ENCODE measurements at places on chromosomes 7 and 10. TPM values are rescaled to one million over a fixed set of nuclear protein-coding genes. Genes with fewer than 3 reads are reported as not detected.

TEX47 gene
- polyA plus RNA-seq = not detected

C10orf71 gene
- not detected for polyA plus RNA-seq

MLXIPL gene
- not detected for polyA plus RNA-seq

ADRA2A gene
- 0.06 TPM for polyA plus RNA-seq

TUBAL3 gene
- polyA plus RNA-seq = not detected

PRTFDC1 gene
- 32.7 TPM for polyA plus RNA-seq

OR6B1 gene
- not detected for polyA plus RNA-seq

H2AZ2 gene
- 232 TPM for polyA plus RNA-seq

MYL7 gene
- not detected for polyA plus RNA-seq

BLNK gene
- not detected for polyA plus RNA-seq

CUZD1 gene
- 0.52 TPM for polyA plus RNA-seq

DNA sequence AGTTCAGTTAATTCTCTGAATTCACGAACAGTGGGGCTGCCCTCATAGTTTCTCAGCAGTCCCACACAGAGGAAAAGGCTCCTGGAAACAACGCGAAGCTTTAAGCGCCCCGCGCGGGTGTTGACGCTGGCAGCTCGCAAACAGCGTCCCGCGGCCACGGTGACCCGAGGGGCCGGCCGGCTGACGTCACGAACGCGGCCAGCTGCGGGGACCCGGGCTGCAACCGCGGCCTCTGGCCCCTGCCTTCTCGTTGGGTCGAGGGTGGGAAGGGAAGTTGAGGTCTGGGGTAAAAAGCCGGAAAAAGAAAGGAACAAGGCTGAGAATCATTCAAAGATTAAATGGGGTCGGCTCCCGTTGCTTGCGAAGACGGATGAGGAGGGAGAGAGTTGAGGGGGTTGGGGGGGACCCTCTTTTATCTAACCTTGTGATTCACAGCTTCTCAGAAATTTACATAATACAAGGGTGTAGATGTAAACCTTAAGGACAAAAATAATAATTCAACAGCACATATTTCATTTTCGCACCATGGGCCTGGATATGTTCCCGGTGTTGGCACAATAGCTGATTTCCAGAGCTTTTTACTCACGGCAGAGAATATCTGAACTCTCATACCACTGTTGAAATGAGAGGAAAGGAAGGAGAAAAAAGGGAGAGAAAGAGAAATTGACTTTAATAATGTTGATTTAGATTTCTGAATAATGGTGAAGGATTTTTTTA lies 7.3 kb upstream of the FEZF1 start:
- H3K27ac ChIP-seq = no peak overlapping the region
- H3K27me3 ChIP-seq = peaks cover 76% of the 10 kb centered on the region
- H3K4me3 ChIP-seq = peak overlapping the region; percentile 6
- H3K4me1 ChIP-seq = no peaks in the 10 kb centered on the region

GRCh38 chr10:95798096-95798855 lies 42.3 kb downstream of the ENTPD1 start:
- H3K27ac ChIP-seq = no peak overlapping the region
- no peaks in the 10 kb centered on the region for H3K27me3 ChIP-seq
- H3K4me1 ChIP-seq = no peaks in the 10 kb centered on the region
- H3K36me3 ChIP-seq = no peaks in the 10 kb centered on the region
- no peak for DNase-seq

- H3K27me3 ChIP-seq = no peaks in the 10 kb centered on the region
- no peaks in the 10 kb centered on the region for H3K36me3 ChIP-seq
- no peak overlapping the region for H3K27ac ChIP-seq
- no peak overlapping the region for H3K4me3 ChIP-seq
- no peak for DNase-seq
- H3K4me1 ChIP-seq = no peaks in the 10 kb centered on the region
Measured at GRCh38 chr7:78370936-78371335, 572.4 kb downstream of the PHTF2 start.

GRCh38 chr7:51101111-51101757 lies 215.4 kb downstream of the COBL start:
- no peaks in the 10 kb centered on the region for H3K4me1 ChIP-seq
- H3K36me3 ChIP-seq = no peaks in the 10 kb centered on the region
- no peaks in the 10 kb centered on the region for H3K27me3 ChIP-seq

- no peaks in the 10 kb centered on the region for H3K27me3 ChIP-seq
- no peaks in the 10 kb centered on the region for H3K36me3 ChIP-seq
- H3K4me3 ChIP-seq = no peak overlapping the region
Measured at GRCh38 chr7:109059089-109059488, 489.4 kb downstream of the DNAJB9 start.

- no peak overlapping the region for H3K27ac ChIP-seq
- no peaks in the 10 kb centered on the region for H3K36me3 ChIP-seq
- H3K4me3 ChIP-seq = no peak overlapping the region
- no peaks in the 10 kb centered on the region for H3K4me1 ChIP-seq
Measured at GRCh38 chr10:67839951-67840350, 2.0 kb upstream of the DNAJC12 start.

GRCh38 chr10:125567529-125567928 lies 115.4 kb downstream of the TEX36 start:
- no peaks in the 10 kb centered on the region for H3K4me1 ChIP-seq
- no peak overlapping the region for H3K27ac ChIP-seq
- no peaks in the 10 kb centered on the region for H3K36me3 ChIP-seq
- H3K27me3 ChIP-seq = no peaks in the 10 kb centered on the region
- H3K4me3 ChIP-seq = no peak overlapping the region
- DNase-seq = no peak

- DNase-seq = no peak
- no peaks in the 10 kb centered on the region for H3K27me3 ChIP-seq
- no peaks in the 10 kb centered on the region for H3K36me3 ChIP-seq
- H3K27ac ChIP-seq = no peak overlapping the region
- H3K4me1 ChIP-seq = no peaks in the 10 kb centered on the region
Measured at GRCh38 chr7:66933469-66933868, 12.4 kb downstream of the TMEM248 start.

DNA sequence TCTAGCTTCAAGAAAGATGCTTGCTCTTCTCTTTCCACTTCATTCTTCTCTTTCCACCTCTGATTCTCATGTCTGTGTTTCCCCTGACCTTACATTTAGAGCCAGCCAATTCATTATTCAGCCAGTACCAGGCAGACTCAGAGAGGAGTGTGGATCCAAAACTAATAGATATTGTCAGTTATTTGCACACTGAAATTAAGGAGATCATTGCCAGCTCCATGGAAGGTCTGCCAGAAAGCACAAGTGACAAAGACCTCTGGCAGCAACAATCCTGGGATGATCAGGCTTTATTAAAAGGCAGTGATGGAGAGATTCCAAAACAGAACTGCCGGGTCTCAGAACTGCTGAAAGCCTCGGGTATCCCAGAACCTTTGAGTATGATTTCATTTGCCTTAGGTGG lies 749.4 kb downstream of the XPNPEP1 start:
- H3K4me1 ChIP-seq = no peaks in the 10 kb centered on the region
- no peak overlapping the region for H3K4me3 ChIP-seq
- DNase-seq = no peak

DNA sequence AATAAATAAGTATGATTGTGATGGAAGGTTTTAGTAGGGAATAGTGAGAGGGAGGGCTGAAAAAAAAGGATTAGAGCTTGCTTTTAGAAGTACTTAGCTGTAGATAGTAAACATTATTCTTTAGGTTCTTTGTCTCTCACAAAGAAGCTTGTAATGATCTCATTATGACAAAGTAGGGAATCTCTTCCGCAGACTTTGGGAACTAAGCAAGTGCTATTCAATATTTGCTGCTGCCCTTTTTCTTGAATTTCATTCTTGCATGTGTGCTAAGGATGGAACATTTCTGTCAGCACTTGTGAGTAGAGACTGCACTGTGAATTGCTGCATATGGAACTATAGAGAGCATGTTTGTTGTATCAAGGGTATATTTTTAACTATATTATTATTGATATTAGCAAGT lies 173.4 kb downstream of the ST7 start:
- H3K4me1 ChIP-seq = peaks cover 7% of the 10 kb centered on the region
- H3K4me3 ChIP-seq = no peak overlapping the region
- no peak overlapping the region for H3K27ac ChIP-seq
- no peaks in the 10 kb centered on the region for H3K27me3 ChIP-seq
- no peaks in the 10 kb centered on the region for H3K36me3 ChIP-seq
- peak; percentile 37 for DNase-seq

DNA sequence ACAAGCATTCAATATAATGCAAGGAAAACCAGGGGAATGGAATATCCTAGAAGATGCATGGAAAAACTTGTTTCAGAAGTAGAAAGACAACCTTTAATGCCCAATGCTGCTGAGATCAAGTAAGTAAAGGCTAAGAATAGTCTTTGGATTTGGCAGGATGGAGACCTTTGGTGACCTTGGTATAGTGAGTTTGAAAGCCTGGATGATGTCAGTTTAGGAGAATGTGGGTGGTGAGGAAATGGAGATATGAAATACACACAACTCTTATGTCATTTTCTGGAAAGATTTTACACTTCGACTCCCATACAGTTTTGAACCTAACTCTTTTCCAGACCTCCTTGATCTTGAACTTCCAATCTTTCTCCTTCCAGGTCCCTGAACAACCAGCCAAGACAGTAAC lies 185.7 kb downstream of the TFEC start:
- H3K27me3 ChIP-seq = no peaks in the 10 kb centered on the region
- no peaks in the 10 kb centered on the region for H3K4me1 ChIP-seq
- no peak overlapping the region for H3K27ac ChIP-seq

- no peak overlapping the region for H3K4me3 ChIP-seq
- H3K27me3 ChIP-seq = no peaks in the 10 kb centered on the region
- no peaks in the 10 kb centered on the region for H3K36me3 ChIP-seq
- H3K27ac ChIP-seq = no peak overlapping the region
- peaks cover 10% of the 10 kb centered on the region for H3K4me1 ChIP-seq
Measured at GRCh38 chr7:5677538-5678294, 103.7 kb downstream of the RNF216 start.

- H3K4me3 ChIP-seq = no peak overlapping the region
- no peaks in the 10 kb centered on the region for H3K4me1 ChIP-seq
- no peaks in the 10 kb centered on the region for H3K27me3 ChIP-seq
- H3K36me3 ChIP-seq = no peaks in the 10 kb centered on the region
- H3K27ac ChIP-seq = no peak overlapping the region
Measured at GRCh38 chr10:51008346-51008745, 65.9 kb upstream of the PRKG1 start.

DNA sequence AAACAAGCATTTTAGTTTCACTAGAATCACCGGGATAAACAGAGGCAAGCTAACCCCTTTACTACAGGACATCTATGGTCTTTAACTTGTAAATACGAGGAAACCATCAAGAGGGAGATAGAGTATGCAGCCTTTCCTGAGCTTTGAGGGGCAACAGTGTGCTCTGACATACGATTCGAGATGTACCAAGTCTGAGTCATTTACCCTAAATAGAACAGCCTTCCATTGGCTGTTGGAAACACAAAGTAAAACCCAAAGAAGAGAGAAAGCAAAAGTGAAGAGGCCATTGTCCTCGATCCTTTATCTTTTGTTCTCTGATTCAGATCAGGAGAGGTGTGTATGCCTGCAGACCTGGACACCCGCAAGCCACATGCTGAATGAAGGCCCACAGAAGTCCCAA lies 289.5 kb downstream of the KCNMA1 start:
- H3K36me3 ChIP-seq = no peaks in the 10 kb centered on the region
- no peak overlapping the region for H3K27ac ChIP-seq
- no peaks in the 10 kb centered on the region for H3K27me3 ChIP-seq
- no peak overlapping the region for H3K4me3 ChIP-seq

GRCh38 chr10:33423154-33423529 lies 88.7 kb upstream of the NRP1 start:
- no peak overlapping the region for H3K27ac ChIP-seq
- H3K36me3 ChIP-seq = no peaks in the 10 kb centered on the region
- no peaks in the 10 kb centered on the region for H3K27me3 ChIP-seq
- H3K4me1 ChIP-seq = peaks cover 5% of the 10 kb centered on the region
- peak; percentile 29 for DNase-seq

GRCh38 chr10:131725581-131726069 lies 175.2 kb upstream of the PPP2R2D start:
- no peaks in the 10 kb centered on the region for H3K36me3 ChIP-seq
- H3K27ac ChIP-seq = no peak overlapping the region
- H3K4me1 ChIP-seq = no peaks in the 10 kb centered on the region
- H3K4me3 ChIP-seq = no peak overlapping the region
- DNase-seq = no peak

GRCh38 chr7:82153776-82154175 lies 289.8 kb downstream of the CACNA2D1 start:
- H3K27ac ChIP-seq = no peak overlapping the region
- no peaks in the 10 kb centered on the region for H3K36me3 ChIP-seq
- no peaks in the 10 kb centered on the region for H3K27me3 ChIP-seq
- no peak for DNase-seq

GRCh38 chr10:85145966-85146365 lies 817.6 kb downstream of the CCSER2 start:
- DNase-seq = no peak
- no peaks in the 10 kb centered on the region for H3K27me3 ChIP-seq
- H3K4me3 ChIP-seq = no peak overlapping the region
- H3K4me1 ChIP-seq = no peaks in the 10 kb centered on the region
- H3K27ac ChIP-seq = no peak overlapping the region
- H3K36me3 ChIP-seq = no peaks in the 10 kb centered on the region

- no peaks in the 10 kb centered on the region for H3K4me1 ChIP-seq
- H3K36me3 ChIP-seq = no peaks in the 10 kb centered on the region
- H3K27me3 ChIP-seq = no peaks in the 10 kb centered on the region
- no peak overlapping the region for H3K27ac ChIP-seq
- no peak overlapping the region for H3K4me3 ChIP-seq
Measured at GRCh38 chr7:80105701-80106408, 28.8 kb upstream of the GNAI1 start.

DNA sequence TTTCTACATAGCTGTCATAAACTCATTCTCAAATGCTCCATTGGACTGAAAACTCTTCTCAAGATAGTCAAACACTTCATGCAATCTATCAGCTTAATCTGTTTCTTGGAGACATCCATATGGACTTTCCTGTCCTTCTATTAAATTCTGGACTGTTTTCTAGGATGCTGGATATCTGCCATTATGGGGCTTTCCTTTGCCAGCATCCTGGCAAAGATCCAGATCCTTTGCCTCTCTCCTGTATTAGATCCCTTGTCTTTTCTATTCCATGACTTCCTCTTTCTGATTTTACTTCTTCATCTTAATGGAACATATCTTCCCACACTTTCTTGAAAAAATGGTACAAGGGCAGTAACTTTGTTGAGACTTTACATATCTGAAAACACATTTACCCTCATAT lies 35.9 kb upstream of the SKAP2 start:
- H3K36me3 ChIP-seq = no peaks in the 10 kb centered on the region
- no peak overlapping the region for H3K27ac ChIP-seq
- no peaks in the 10 kb centered on the region for H3K4me1 ChIP-seq
- no peak overlapping the region for H3K4me3 ChIP-seq
- no peak for DNase-seq

- peak; percentile 80 for DNase-seq
- no peak overlapping the region for H3K27ac ChIP-seq
- peak overlapping the region; percentile 20 for H3K4me3 ChIP-seq
- H3K36me3 ChIP-seq = no peaks in the 10 kb centered on the region
- H3K4me1 ChIP-seq = no peaks in the 10 kb centered on the region
Measured at GRCh38 chr10:8331896-8332729, 277.6 kb downstream of the GATA3 start.

GRCh38 chr7:134046594-134047128 lies 80.5 kb upstream of the LRGUK start:
- no peak for DNase-seq
- no peak overlapping the region for H3K4me3 ChIP-seq
- H3K4me1 ChIP-seq = no peaks in the 10 kb centered on the region

GRCh38 chr10:121481180-121481579 lies 117.1 kb downstream of the FGFR2 start:
- H3K27me3 ChIP-seq = no peaks in the 10 kb centered on the region
- H3K4me3 ChIP-seq = no peak overlapping the region
- H3K4me1 ChIP-seq = no peaks in the 10 kb centered on the region
- no peak overlapping the region for H3K27ac ChIP-seq
- no peak for DNase-seq
